ENCODE measurements at places on chromosomes 13 and 19.

- DNase-seq: no peak
These were observed 37.5 kb upstream of the XPO4 start for GRCh38 chr13:20940083-20940482.

DNA sequence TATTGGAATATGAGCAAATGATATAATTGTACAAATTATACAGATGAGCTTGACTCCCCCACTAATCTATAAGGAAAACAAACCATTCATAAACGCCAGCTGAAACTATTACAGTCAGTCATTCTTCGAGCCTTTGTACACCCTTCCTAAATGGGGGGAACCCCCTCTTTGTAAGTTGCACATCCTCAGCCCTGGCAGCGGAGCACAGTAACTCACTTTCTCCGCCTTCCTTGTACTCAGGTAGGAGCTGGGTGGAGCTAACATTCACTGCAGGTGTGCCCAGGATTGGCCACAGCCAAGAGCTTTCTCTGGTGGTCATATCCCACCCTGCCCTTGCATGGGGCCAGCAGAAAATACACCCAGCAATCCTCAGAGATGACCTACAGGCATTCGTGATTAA lies 28.6 kb downstream of the PIN1 start:
- DNase-seq: no peak

GRCh38 chr19:39754971-39755370 lies 17.1 kb upstream of the CLC start:
- DNase-seq: no peak

- DNase-seq: no peak
These were observed 760 bp downstream of the ZNF91 start for GRCh38 chr19:23394511-23394910.

DNA sequence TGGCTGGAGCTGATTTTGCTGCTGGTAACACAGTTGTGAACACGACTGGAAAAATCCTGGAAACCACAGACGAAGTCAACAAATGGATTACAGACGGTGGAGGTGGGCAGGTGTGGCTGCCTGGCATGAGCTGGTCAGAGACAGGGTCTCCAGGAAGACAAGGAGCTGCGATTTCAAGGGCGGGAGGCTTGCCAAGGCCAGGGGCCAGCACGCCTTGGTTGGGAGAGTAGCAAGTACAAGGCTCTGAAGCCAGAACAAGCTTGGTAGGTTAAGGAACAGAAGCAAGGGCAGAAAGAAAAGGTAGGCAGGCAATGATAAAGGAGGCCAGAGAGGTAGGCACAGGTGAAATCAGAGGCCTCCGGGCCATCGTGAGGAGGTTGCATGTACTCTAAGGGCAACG lies 50.7 kb upstream of the AMER2 start:
- DNase-seq: no peak

- no peak for DNase-seq
These were observed 64.4 kb downstream of the POSTN start for GRCh38 chr13:37534181-37534580.

- no peak for DNase-seq
These were observed 36.9 kb downstream of the PABPC3 start for GRCh38 chr13:25132751-25133390.

DNA sequence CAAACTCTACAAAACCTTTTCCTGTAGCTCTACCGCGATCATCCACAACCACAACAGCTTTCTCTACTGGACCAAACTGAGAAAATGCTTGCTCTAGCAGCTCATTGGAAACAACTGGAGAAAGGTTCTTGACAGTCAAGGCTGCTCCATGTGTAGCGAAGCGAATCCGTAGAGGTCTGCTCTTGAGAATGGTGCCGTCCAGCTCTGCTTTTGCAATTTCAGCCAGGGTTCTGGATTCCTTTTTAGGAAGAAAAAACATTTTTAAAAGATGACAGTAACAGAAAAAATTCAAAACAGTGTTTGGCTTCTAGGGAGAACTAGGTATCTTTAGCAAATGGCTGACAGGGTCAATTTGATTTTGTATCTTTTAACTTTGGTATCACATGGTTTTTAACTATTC lies 10.4 kb downstream of the PSPC1 start:
- no peak for DNase-seq

- peak; percentile 12 for DNase-seq
These were observed 13.7 kb upstream of the GPR183 start for GRCh38 chr13:99320693-99321481.

DNA sequence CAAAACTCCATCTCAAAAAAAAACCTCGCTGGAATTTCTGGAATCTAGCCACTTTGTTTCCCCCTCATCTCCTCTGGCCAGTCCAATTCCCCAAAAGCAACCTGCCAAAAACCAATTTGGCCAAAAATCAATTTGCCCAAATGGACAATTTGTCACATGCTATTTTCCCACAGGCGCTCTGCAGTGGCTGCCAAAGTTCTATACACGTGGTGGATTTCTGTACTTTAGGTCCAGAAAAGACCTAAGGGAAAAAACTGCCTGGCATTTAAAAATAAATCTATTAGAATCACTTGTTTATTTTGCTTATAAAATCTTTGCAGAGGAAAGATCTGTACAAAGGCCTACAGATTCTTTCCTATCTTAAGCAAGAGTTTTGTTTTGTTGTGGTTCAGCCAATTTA lies 79.4 kb downstream of the MAP4K1 start:
- DNase-seq: no peak

GRCh38 chr19:47509170-47509847 lies 5.6 kb downstream of the NAPA start:
- no peak for DNase-seq

GRCh38 chr19:11018179-11018578 lies 57.3 kb downstream of the SMARCA4 start:
- DNase-seq: no peak

DNA sequence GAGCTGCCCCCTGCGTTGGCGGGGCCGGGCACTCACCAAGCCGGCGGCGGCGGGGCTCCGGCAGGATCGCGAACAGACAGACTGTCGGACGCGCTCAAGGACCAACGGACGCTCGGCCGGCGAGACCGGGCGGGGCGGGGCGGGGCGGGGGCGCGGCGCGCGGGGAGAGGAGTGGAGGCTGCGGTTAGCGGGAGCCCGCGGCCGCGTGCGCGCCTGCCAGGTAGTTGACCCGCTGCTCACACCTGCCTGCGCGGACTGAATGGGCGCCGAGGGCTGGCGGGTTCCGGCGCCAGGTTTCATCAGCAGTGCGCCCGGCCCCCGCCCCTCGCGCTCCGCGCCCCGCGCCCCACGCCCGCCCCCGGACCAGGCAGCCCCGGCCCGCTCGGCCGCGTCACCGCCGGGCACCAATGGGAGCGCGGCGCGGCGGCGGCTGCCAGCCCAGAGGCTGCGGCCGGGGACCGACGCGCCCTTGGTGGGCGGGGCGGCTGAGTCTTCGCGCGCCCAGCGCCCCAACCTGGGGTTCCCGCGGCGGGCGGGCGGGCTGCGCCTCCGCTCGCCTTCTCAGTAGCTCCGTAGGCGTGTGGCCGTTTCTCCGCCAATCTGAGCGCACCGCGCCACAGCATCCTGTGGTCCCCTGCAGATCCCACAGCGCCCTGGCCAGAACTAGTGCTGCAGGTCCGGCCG lies at the start of gene SLC7A1:
Gene SLC7A1 (minus strand): TSS at position 309 of the 684 bp plus-strand sequence. CDS start 59,500 bp downstream, outside the sequence.
- DNase-seq: peak; percentile 39

DNA sequence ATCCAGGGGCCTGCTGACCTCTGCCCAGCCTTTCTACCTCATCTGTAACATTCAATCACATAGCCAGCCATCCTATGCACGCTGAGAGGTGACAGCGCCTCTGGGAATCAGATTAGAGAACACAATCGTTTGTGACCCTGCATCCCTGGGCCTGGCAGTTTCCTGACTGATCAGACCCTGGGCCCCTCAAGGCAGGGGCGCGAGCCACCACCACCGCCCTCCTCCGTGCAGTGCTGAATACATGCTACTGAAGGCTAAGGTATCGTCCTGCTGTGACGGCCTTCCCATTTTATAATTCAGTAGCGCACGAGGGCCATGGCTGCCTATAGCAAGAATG lies 1.3 kb downstream of the TMTC4 start:
- DNase-seq: no peak

- DNase-seq: no peak
These were observed 4.4 kb upstream of the NLRP12 start for GRCh38 chr19:53828531-53828930.

DNA sequence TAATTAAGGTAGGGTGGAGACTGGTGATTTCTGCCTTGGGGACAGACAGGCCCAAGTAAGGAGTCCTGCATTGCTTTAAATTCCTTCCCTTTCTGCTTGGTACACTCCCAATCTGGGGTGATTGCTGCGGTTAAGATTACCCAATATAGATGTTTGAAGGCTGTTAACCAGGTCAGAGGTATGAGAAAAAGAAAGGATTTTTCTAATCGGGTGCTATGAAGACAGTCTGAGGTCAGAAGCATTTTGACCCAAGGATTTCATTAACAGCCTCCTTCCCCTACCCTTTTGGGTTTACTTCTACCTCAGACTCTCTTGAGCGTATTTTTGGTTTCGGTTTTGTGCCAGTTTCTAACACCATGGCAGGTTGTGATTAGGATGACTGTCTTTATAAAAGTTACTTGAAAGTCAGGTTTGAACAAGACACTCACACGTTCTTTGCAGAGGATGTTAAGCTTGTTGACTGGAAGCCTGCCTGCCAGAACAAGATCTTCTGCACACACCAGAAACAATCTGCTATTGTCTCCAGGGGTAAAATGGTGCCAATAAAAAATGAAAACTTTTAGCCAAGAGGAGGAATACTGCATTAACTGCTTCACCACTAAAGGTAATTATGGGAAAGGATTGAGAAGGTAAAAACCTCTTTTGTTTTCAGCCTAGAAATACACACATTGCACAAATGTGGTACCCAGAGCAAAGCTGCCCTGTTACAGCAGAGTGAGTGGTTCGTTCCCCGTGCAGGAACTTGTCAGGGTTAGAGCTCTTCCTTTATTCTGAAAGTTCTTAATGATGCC lies 108.8 kb downstream of the NDFIP2 start:
- no peak for DNase-seq

DNA sequence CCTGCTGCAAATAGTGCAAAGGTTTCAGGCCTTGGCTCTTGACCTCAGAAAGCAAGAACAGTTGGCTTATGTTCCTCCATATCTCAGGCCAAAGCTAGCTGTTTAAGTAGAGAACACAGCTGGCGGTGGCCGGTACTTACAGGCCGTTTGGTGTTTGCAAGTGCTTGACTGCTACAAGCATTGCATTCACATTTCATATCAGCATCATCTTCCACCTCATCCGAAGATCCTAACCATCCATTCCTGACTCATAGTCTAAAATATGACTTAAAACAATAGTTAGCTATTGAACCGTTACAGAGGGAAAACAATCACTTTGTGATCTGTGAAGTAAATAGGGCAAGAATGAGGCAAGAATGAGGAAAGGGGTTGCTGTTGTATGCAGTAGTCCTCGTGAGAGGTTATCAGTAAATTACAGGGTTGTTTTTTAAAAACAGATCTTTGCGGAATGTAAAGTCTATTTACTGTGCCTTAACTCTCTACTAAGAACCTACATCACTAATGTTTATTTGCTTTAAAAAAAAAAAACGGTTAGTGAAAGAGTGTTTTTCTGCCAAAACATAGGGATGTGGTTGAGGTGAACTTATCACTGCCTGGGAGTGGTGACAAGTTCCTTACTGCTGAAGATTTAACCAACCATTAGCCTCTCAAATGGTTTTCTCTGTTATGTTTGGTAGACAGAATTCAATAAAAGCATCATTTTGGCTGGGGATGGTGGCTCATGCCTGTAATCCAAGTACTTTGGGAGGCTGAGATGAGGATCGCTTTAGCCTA lies 21.6 kb upstream of the WDR88 start:
- no peak for DNase-seq

DNA sequence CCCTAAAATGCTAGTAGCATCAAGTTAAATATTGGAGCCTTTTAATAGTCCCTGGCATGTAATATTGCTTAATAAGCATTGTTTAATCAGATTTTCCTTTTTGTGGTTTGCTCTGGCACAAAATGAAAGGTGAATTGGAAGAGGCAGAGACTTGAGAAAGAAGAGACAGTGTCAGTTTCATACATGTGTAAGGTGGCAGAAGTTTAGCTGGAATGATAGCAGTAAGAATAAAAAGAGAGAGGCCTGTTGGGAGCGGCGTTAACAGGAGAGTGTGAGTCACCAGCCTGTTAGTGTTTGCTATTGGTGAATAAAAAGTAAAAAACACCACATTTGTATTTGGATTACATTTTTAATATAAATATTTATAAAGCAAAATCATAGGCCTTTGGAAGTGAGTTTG lies 145.3 kb downstream of the PDS5B start:
- no peak for DNase-seq

DNA sequence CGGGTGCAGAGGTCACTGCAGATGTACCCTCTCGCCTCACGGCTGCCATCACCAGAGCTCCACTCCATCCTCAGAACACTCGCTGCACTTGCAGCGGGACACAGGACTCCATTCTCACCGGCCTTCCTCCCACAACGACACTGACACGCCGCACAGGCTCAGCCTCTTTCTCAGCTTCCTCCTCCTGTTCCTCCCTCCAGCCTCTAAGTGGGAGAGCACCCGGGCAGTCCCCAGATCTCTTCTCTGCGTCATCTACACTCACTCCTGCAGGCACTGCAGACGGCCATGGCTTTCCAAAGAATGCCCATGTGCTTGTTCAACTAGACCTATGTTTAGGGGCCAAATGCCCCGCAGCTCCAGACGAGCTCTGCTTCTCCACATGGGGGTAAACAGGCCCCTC lies 14.3 kb upstream of the FKRP start:
- DNase-seq: no peak

Data from CMK (cell line).